Motor neuron (in vitro differentiated cells): ENCODE measurements at places on chromosomes 6 and 20. TPM values are rescaled to one million over a fixed set of nuclear protein-coding genes. Genes with fewer than 3 reads are reported as not detected.

- ATAC-seq, result peak; percentile 96
These were observed 242.9 kb downstream of the CDC5L start for GRCh38 chr6:44630125-44631028.

KCNK15 gene
- total RNA-seq, result 0.73 and 0.90 TPM in 2 replicates

DNA sequence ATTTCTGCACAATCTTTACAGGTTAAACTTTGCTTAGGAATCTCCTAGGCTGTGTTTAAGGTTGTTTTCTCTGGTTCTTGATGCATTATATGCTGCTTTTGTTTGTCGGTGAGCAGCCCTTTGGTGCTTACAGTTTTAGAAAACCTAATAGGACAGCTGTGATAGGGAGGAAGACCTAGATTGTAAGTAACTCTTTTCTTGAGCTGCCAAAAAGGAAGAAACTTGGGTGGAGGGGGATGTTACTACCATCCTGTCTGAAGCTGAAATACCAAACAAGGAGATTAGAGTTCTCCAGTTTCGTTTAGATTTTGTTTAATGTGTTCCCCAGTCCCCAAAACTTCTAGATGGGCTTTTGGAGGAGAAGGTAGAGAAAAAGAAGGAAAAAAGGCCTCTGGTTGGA lies 72.0 kb downstream of the ANKS1A start:
- ATAC-seq, result no peak

- ATAC-seq, result no peak
These were observed 39.4 kb downstream of the ITCH start for GRCh38 chr20:34402461-34402860.

MYBL2 gene
- total RNA-seq, result 1.5 and 1.8 TPM in 2 replicates

DNA sequence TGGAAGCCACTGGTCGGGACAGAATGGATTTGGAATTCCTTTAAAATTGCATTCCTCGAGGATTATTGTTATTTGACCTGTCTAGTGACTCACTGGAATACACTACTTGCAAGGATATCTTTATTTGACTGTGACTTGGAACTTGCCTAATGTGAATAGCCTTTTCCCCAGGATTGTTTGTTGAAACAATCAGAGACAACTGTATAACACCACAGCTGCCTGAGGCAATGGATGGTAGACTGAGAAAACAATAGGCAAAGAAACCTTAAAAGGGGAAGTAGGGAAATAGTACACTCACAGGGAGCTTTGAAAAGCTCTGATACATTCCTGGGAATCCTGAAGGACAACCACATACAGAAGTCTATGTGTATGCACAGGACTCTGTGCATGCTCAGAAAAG lies 465.3 kb downstream of the BMP2 start:
- ATAC-seq, result no peak

DNA sequence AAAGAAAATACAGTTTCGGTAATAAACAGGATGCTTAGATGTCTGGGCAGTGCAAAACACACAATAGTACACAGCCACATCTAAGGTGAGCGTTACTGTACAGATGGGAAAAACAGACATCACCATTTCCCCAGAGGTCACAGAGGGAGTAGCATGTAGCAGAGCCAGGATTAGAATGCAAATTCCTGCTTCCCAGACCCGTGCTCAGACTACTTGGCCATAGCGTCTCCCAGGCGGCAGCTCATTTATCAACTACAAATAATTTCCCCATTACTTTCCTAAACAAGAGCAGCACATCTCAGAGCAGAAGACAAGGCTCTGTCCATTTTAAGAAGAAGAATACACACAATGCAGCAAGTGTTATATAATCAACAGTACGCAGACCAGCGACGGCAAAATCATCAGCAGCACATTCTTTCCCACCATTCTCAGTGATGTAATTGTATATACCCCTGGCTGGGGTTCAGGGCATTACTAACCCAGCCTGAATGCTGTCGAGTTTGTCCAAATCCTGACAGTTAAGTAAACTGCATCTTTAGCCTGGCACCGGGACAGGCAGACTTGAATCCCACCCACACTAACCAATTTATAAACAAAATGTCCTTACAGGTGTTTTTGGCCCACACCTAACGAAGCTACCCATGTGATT lies 61.9 kb downstream of the CNKSR3 start:
- peak; percentile 100 for ATAC-seq

GRCh38 chr6:110130362-110130761 lies 49.1 kb downstream of the WASF1 start:
- no peak for ATAC-seq

DNA sequence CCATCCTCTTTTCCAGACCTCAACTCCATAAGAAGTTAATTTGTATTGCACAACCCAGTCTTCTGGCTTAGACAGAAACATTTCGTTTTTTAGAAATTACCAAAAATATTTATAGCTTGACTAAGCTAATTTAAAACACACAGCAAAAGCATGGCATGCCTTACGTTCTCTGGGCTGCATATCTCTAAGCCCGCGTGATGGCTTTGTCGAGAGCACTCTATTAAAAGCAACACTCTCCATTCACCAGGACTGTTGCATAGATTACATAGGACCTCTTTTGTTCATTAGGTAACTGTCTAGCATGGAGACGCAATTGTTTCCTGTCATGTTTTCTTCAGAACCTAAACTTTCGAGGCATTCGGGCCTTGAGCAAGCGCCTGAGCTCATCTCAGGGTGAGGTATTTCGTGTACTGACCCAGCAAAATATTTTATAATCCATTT lies 104.5 kb downstream of the IBTK start:
- ATAC-seq, result no peak
